ENCODE measurements at places on chromosomes 2 and 18. TPM values are rescaled to one million over a fixed set of nuclear protein-coding genes. Genes with fewer than 3 reads are reported as not detected.
A peak's percentile ranks its signal among the peaks of the same experiment; 100 is the strongest.

Gene ZNF892
- total RNA-seq: 4.2 TPM

DNA sequence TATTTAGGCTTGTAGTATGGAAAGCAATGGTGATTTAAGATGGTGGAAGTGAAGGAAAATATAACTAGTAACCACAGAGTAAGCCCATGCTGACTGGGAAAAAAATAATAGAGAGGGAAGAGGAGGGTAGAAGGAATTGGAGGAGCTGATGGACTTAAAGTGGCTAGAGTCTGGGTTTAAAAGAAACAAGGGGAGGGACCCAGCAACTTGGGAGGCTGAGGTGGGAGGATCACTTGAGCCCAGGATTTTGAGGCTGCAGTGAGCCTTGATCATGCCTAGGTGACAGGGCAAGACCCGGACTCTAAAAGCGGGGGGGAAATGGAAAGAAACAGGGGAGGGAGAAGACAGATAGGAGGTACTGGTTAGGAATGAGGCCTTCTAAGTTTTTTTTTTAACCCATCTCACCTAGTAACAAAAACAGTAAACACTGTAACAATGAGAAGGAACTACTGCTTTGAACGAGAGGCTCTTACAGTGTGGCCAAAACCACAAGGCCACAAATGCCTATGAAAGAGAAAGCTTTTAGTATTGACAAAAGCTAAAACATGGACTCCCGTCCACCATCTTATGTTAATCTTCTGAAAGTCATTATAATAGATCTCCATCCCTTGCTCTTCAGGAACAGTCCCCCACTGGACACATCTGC is 26.6 kb downstream of the METTL8 start:
- DNase-seq: no peak

- DNase-seq: peak; percentile 66
Measured at GRCh38 chr2:134231301-134231964, 22.4 kb upstream of the MGAT5 start.

Gene SCG2
- 0.97 TPM for total RNA-seq

DNA sequence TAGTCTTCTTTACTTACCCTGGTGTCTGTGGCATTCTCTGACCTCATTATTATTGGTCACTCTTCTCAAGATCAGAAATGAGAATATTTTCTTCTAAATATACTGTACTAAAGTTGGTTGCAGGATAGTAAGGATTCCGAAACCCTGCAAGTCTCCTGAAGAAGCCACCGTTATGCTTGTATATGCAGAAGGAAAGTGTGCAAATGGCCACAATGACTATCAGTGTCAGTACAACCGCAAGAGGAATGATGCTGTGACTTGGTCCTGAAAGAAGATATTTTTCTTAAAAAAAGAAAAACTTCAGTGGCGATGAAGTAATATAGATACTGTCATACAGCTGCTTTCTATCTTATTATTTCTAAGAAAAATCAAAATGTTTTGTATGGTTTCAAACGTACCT is 120.7 kb downstream of the PLA2R1 start:
- DNase-seq: no peak

GRCh38 chr2:231418820-231419640 is 23.5 kb downstream of the B3GNT7 start:
- DNase-seq: no peak

Gene TXNDC2
- total RNA-seq: not detected

Gene PPP1R1C
- total RNA-seq: 0.32 TPM

Gene ALLC
- total RNA-seq: not detected

Gene CIB4
- total RNA-seq: not detected

Gene CNDP1
- not detected for total RNA-seq

Gene ESPNL
- total RNA-seq: 4.2 TPM

- peak; percentile 41 for DNase-seq
Measured at GRCh38 chr2:85175369-85176299, 42.4 kb downstream of the TCF7L1 start.

DNA sequence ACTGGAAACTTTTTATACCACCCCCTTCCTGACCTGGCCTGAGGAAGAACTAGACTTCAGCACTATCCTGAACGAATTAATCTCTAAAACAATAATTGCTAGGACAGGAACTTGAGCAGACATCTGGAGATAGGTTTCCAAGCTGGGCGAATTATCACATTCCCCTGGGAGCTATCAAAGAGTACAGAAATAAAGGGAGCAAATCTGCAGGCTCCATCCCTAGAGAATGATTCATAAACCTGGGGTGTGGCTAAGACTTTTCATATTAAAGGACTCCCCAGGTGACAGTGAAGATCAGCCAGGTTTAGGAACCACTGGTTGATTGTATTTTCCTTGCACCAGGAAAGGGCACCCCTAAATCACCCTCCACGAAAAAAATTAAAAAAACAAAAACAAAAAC is 105.6 kb upstream of the NOL4 start:
- DNase-seq: no peak

Gene CHRND
- total RNA-seq: not detected

Gene RGPD4
- total RNA-seq: not detected

GRCh38 chr18:68847219-68847837 is 49.4 kb downstream of the CCDC102B start:
- peak; percentile 53 for DNase-seq

DNA sequence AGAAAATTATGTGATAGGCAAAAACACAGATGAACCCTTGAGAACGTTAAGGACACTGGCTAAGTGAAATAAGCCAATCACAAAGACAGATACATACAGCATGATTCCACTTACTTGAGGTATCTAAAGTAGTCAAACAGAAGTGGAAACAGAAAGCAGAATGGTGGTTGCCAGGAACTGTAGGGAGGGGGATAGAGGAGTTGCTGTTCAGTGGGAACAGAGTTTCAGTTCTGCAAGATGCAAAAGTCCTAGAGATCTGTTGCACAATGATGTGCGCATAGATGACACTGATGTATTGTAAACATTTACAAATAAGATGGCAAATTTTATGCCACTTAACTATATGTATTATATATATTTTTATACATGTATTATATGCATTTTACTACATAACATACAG is 59.7 kb downstream of the POLE4 start:
- no peak for DNase-seq

DNA sequence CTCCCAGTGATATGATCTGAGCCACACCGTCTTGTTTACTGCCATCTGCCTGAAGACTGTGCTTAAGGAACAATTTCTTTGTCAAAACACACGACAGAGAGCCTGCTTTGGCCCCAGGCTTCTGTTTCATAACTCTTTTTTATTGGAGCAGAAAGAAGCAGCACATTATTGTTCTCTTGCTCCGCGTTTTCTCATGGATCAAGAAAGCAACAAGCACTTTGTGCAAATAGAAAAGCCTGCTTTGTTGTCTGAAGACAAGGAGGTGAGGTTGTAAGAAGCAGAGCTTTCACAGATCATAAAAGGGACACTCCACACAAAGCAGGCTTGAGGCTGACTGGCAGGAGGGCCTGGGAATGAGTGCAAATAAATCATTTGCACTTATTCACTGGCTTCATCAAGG is 118.3 kb upstream of the FAM136A start:
- no peak for DNase-seq

DNA sequence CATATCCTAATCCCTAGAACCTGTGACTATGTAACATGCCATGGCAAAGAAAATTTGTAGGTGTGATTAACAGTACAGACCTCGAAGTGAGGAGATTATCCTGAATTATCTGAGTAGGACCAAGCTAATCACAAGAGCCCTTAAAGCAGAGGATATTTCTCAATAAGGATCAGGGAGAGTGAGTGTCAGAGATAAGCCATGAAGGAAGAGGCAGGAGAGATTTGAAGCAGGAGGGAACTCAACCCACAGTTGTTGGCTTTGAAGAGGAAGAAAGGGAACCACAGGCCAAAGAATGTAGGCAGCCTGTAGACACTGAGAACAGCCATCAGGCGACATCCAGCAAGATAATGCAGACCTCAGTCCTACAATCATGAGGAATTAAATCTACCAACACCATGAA is 229.3 kb downstream of the NBAS start:
- DNase-seq: no peak

Gene MYCN
- 0.32 TPM for total RNA-seq

Gene BMP10
- total RNA-seq: not detected

DNA sequence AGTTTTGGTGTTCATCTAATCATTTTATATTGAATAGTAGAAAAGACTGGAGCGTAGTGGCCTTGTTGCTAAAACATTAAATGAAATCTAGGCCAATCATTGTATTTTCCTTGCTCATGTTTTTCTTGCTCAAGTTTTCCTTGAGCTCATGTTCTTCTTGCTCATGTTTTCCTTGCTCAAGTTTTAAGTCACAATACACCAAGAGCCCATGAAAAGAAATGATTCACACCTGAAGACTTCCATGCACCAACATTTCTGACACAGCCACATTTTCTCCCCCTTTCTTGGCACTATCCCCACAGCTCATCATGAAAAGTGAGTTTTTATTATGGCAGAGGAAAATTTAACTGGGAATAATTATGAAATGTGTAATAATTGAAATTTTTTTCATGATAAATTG is 92.0 kb downstream of the LRP1B start:
- DNase-seq: no peak

GRCh38 chr18:62829936-62830335 is 114.6 kb downstream of the PHLPP1 start:
- no peak for DNase-seq

DNA sequence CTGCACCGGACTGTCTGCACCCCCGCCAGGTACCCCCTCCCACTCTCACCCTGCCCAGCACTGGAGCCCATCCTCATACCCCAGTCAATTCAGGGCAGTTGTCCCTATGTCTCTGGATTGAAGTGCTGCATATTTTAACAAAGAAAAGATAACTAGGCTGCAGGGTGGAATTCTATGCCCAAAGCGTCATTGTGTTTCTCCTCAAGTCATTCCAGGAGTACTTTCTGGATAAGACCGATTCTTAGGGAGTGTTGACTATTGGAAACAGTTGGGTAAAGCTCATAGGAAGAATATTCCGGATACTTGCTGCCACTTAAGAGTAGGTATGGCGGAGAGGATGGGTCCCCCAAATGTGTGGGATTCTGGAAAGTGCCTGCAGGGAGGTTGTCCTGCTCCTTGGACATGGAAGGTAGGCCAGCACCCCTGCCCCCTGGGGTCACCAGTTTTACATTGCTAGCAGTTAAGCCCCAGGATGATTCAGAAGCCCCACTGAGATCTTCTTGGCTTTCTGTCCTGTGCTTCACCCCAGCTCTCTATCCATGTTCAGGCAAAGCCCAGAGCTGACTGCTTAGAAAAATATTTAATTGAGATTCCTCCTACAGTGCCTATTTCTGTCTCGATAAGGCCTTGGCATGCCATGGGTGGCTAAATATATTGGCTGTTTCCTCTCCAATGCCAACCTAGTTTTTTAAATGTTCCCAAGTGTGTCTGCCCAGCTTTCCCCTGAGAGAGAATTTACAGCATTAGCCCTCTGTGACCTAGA is 48.2 kb downstream of the RPL37A start:
- no peak for DNase-seq

DNA sequence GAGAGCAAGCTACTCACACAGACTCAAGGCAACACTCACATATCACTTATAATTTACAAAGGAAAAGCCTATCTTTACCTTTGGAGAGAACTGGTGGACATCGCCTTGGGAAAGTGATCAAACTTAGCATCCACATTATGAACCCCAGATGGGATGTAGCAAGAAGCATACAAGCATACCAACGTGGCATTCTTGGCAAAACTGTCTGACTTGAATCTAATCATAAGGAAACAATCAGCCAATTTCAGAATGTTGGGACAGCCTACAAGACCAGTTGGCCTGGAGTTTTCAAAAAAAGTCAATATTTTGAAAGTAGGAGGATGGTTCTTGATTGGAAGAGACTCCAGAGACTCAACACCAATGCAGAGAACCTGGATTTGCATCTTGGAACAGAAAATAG is 79.1 kb upstream of the PMAIP1 start:
- DNase-seq: no peak

Gene RNU2-63P
- not detected for total RNA-seq

Gene CNTNAP5
- not detected for total RNA-seq

Gene AQP4
- total RNA-seq: not detected

GRCh38 chr18:11963991-11964484 is 17.3 kb upstream of the IMPA2 start:
- DNase-seq: peak; percentile 60

Gene IL1RL2
- 0.32 TPM for total RNA-seq

Gene SCN2A
- total RNA-seq: 2.3 TPM

All from fibroblast of villous mesenchyme (primary cell).